ENCODE measurements at places on chromosomes 7 and 10.

DNA sequence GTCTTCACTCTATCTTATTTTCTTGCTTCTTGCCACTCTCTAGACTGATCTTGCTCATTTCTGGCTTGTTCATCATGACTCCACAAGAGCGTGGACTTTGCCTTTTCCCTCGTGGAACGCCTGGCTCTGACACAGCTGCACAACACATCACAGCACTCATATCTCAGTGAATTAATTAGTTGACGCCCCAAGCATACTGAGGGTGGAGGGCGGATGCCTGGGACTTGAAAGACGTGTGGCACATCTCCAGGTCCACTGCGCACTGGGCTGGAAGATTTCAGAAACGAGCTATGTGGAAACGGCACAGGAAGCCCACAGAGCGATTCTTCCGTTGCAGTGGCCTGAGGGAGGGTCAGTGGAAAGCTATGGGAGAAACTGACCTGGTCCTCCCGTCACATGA, 23.6 kb upstream of the PLEKHA1 start:
- no peak for DNase-seq

DNA sequence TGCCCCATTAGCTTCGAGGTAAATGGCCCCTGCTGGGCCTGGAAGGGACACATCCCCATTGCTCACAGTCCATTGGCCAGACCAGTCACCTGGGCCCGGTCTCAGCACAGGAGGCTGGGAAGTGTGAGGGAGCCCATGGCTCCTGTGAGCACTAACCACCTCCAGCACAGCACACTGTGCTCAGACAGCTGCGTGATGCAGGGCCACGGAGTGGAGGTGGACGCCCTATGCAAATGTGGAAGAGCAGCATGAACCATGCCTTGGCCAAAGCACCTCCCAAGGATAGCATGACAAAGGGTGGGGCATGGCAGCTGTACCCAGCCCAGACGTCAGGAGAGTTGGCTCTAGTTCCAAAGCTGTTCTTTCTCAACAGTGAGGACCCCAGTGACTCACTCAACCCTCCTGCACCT, 120.1 kb upstream of the ZMIZ1 start:
- DNase-seq = no peak

DNA sequence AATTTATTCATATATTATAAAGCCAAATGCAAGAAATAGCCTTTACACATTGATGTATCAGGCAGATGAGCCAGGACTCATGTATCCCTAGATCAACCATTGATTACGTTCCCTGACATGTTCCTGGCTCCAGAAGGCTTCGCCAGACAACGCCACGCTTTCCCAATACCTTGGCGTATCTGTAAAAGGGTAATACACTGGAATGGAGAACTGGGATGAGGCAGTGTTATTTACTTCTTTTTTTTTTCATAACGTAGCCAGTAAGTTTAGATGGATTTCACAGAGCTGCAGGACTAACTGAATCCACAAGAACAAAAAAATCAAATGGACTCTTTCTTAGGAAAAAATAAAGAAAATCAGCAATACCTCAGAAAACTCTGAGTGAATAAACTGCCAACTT, 588.1 kb upstream of the SEMA3D start:
- no peak for DNase-seq

- no peak for DNase-seq
Measured at GRCh38 chr7:112192236-112193154, 13.7 kb downstream of the DOCK4 start.

DNA sequence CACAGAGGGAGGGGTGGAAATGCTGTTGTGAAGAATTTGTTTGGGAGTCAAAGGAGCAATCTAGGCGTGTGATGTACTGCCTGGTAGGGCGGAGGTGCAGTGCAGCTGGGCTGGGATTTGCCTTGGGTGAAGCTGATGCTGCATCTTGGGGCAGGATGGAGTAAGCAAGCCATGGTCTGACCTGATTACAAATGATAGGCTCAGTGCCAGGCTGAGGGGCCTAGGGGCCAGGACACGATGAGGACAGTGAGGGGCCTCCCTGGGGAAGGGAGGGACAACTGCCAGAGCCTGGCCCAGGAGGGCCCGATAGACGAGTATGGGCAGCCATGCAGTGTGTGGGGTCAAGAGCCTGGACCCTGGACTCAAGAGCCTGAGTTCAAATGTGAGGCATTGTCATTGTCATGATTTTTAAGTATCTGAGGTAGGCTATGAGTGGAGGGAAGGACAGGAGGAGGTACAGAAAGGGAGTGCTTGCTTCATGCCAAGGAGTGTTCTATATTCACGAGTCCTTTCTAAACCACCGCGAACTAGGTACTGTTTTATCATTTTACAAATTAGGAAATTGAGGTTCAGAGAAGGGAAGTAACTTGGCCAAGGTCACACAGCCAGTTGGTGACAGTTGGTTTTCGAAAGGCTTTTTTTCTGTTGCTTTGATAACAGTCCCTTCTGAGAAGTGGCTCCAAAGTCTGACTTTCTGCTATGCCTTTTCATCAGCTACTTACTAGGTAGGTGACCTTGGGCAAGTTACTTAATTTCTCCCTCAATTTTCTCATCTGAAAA, 29.7 kb downstream of the HIF1AN start:
- DNase-seq = no peak

GRCh38 chr7:46939558-46939957, 642.4 kb downstream of the TNS3 start:
- DNase-seq = no peak

GRCh38 chr10:105041956-105042355, 400.9 kb downstream of the SORCS3 start:
- no peak for DNase-seq

- DNase-seq = no peak
Measured at GRCh38 chr7:118183428-118183785, 557 bp upstream of the LSM8 start.

GRCh38 chr7:149872419-149873073, 1.2 kb upstream of the ATP6V0E2 start:
- DNase-seq = peak; percentile 59
